ENCODE measurements at places on chromosomes 13 and 19. TPM values are rescaled to one million over a fixed set of nuclear protein-coding genes. Genes with fewer than 3 reads are reported as not detected.
A peak's percentile ranks its signal among the peaks of the same experiment; 100 is the strongest.

CEACAM4 gene
- 1.5 TPM for total RNA-seq

CDX2 gene
- 199 TPM for total RNA-seq

SPART gene
- total RNA-seq, result 27.6 TPM

ZNF563 gene
- total RNA-seq, result 4.5 TPM

ATP8A2 gene
- 0.20 TPM for total RNA-seq

ZNF442 gene
- total RNA-seq, result 0.96 TPM

RTBDN gene
- total RNA-seq, result not detected

ZNF284 gene
- not detected for total RNA-seq

POU2F2 gene
- total RNA-seq, result 1.2 TPM

HSPBP1 gene
- total RNA-seq, result 98.7 TPM

LGALS14 gene
- not detected for total RNA-seq

SLC5A5 gene
- total RNA-seq, result not detected

GTF3A gene
- 195 TPM for total RNA-seq

LHB gene
- total RNA-seq, result not detected

PABPC3 gene
- 0.14 TPM for total RNA-seq

ZNF98 gene
- 0.32 TPM for total RNA-seq

DNA sequence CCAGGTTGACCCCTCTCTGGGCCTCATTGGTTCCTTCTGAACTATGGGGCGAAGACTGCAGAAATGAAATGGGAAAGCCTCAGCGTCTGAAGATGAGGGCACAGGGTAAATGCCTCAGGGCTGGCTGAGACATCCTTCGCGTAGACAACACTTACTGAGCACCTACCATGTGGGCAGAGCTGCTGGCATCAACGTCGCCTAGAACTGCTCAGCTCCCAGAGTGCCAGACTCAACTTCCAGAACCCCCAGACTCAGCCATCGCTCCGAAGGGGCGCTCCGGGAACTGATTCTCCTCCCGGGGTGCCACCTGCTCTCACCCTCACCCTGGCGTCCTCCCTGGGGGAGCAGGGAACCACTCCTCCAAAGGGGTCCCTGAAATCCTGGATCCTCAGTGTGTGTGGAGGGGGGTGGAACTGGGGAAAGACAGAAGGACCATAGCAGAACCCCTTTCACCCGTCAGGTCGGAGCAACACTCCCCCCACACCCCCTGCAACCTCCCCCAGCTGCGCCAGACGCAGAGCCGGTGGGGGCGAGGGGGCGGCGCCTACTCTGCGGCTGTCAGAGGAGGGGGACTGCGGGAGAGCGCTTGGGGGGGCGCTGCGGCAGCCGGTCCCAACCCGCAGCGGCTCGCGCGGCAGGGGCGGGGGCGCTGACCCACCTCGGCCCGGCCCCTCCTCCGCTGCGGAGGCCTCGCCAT lies 8.2 kb upstream of the NFIC start:
- peaks cover 13% of the 10 kb centered on the region for H3K4me1 ChIP-seq
- peak overlapping the region; percentile 91 for H3K27ac ChIP-seq
- no peaks in the 10 kb centered on the region for H3K36me3 ChIP-seq
- DNase-seq, result no peak
- peak overlapping the region; percentile 100 for H3K4me3 ChIP-seq
- H3K27me3 ChIP-seq, result no peaks in the 10 kb centered on the region

- peak overlapping the region; percentile 66 for H3K27ac ChIP-seq
- DNase-seq, result peak; percentile 73
Observed at GRCh38 chr13:51955281-51955771, 55.9 kb downstream of the ATP7B start.

DNA sequence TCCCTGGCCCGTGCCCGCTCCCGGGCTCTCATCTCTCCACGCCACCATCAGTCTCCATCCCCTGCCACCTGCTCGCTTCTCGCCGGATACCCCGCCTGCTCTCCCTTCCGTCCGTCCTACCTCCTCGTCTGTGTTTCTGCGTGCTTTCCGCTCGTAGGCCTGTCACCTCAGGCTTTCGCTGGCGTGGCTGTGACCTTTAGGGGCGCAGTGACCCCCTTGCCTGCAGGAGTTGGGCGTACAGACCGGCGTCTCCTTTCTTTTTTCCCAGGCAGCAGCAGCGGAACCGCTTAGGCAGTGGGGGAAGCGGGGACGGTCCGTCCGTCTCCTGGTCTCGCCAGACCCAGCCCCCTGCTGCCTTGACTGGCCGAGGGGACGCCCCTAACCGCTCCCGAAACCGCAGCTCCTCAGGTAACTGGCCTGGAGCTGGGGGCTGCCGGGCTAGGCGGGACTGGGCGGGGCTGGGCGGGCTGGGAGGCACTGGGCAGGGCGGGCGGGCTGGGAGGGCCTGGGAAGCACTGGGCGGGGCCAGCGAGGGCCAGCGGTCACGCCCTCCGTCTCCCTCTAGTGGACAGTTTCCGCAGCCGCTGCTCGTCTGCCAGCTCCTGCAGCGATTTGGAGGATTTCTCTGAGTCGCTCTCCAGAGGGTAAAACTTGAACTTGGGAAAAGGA lies 6.3 kb downstream of the PGLYRP1 start:
- peak; percentile 87 for DNase-seq
- peaks cover 37% of the 10 kb centered on the region for H3K27me3 ChIP-seq
- peak overlapping the region; percentile 54 for H3K27ac ChIP-seq
- peak overlapping the region; percentile 70 for H3K4me3 ChIP-seq
- peaks cover 24% of the 10 kb centered on the region for H3K4me1 ChIP-seq
- no peaks in the 10 kb centered on the region for H3K36me3 ChIP-seq

- no peaks in the 10 kb centered on the region for H3K36me3 ChIP-seq
- DNase-seq, result no peak
- peak overlapping the region; percentile 67 for H3K4me3 ChIP-seq
- peak overlapping the region; percentile 88 for H3K27ac ChIP-seq
- peaks cover 7% of the 10 kb centered on the region for H3K4me1 ChIP-seq
Observed at GRCh38 chr13:47999973-48000372, 1.1 kb downstream of the SUCLA2 start.

- H3K27ac ChIP-seq, result no peak overlapping the region
- no peak overlapping the region for H3K4me3 ChIP-seq
- no peaks in the 10 kb centered on the region for H3K36me3 ChIP-seq
- no peak for DNase-seq
Observed at GRCh38 chr13:105338006-105338405, 1197.5 kb downstream of the EFNB2 start.

DNA sequence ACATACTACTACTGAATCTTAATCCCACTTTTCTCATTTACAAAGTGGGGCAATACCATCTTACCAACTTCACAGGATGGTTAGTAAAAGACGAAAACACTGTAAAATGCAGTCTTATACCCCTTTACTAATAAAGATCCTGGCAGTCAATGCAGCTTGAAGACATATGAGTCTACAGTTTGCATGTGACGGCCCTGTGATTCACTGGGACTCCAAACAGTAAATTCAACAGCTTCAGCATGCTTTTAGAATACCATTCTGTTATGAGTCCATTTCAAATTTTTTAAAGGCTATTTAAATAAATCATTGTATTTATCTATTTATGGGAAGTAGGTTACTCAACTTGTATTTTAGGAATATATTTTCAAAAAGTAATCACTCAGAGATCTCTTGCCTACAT lies 629.1 kb downstream of the LIG4 start:
- DNase-seq, result no peak
- no peak overlapping the region for H3K4me3 ChIP-seq
- H3K36me3 ChIP-seq, result no peaks in the 10 kb centered on the region
- no peaks in the 10 kb centered on the region for H3K4me1 ChIP-seq
- H3K27ac ChIP-seq, result no peak overlapping the region
- no peaks in the 10 kb centered on the region for H3K27me3 ChIP-seq

DNA sequence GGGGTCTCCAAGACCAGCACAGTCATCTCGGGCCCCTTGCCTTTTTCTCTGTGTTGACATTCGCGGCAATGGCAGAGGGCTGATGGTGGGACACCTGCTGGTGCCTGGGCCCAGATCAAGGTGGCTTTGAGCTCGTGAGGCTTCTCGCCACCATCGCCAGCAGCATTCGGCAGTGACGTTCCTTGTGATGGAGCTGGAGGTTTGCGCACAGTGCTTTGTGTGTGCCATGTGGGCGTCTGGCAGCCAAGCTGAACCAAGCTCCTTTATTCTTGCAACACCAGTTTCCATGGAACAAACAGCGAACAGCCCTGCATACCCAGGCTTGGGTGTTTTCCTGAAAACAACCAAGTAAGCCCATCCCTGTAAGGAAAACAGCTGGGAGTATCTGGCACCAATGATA lies 9.1 kb upstream of the TMEM255B start:
- H3K27me3 ChIP-seq, result peaks cover 4% of the 10 kb centered on the region

- no peak overlapping the region for H3K27ac ChIP-seq
- no peaks in the 10 kb centered on the region for H3K27me3 ChIP-seq
- no peaks in the 10 kb centered on the region for H3K36me3 ChIP-seq
Observed at GRCh38 chr13:78102741-78103140, 184.1 kb upstream of the EDNRB start.

DNA sequence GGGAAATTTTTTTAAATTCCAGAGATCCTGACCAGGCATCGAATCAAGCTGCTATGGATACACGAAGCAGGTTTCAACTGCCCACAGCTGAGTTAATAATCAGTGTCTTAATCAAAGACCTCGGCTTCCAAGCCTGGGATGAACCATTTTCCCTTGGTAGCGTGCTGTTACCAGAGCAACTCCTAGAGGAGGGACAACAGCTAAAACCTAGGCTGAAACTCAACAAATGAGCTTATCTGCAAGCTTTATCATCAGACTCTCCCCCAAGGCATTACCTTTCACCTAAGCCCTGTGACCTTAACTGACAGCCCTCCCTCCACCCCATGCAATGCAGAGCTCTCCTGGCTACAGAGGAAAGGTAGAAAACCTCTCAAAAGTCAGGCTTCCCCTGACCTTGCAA lies 39.7 kb downstream of the RCBTB1 start:
- no peaks in the 10 kb centered on the region for H3K4me1 ChIP-seq
- no peak for DNase-seq
- H3K27me3 ChIP-seq, result no peaks in the 10 kb centered on the region

DNA sequence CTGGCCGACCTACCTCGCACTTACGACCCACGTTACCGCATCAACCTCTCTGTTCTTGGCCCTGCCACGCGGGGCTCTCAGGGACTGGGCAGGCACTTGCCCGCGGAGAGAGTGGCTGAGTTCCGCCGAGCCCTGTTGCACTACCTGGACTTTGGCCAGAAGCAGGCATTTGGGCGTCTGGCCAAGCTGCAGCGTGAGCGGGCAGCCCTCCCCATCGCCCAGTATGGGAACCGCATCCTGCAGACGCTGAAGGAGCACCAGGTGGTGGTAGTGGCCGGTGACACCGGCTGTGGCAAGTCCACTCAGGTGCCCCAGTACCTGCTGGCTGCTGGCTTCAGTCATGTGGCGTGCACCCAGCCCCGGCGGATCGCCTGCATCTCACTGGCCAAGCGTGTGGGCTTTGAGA lies 4.2 kb downstream of the DHX34 start:
- H3K27me3 ChIP-seq, result no peaks in the 10 kb centered on the region
- no peak overlapping the region for H3K27ac ChIP-seq
- H3K4me3 ChIP-seq, result no peak overlapping the region
- H3K36me3 ChIP-seq, result peaks cover 27% of the 10 kb centered on the region
- peaks cover 4% of the 10 kb centered on the region for H3K4me1 ChIP-seq
- DNase-seq, result peak; percentile 74

DNA sequence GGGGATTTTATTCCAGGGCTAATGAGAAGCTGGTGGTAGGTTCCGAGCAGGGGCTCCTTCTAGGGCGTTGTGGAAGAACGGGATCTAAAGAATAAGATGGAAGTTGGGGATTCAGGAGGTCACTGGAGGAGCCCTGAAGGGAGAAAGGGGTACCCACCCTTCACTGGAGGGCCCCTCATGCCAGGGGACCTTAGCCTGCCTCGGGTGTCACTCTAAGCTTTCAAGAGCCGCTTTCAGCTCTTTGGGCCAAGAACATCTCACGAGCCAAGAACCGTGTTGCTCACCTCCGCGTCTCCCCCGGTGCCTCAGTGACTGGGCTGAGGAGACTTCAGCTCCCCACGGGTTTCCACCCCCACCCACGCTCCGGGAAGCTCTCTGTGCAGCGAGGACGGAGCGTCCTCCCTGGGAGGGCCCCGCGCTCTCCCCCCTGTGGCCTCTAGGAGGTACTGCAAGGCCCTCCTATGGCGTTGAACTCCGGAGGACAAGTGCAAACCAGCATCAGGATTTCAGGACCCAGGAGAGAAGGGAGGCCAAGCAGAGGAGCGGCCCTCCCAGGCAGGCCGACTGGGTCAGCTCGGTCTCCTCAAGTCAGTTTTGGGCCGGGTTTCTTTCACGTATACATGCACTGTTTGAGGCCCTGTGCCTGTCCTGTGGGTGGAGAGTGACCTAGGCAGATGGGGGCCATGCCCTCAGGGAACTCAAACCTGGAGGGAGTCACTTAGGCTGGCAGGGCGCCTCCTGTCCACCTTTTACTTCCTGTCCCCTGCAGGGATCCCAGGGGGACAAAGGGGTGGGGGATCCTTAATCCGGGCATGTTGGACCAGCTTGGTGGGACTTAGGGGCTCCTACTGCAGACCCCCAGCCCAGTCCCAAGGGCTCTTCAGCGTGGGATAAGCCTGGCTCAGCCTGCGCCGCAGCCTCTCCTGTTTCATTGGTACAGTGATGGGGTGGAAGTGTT lies 5.1 kb upstream of the KRTDAP start:
- peak; percentile 59 for DNase-seq
- H3K4me1 ChIP-seq, result no peaks in the 10 kb centered on the region
- H3K4me3 ChIP-seq, result no peak overlapping the region
- H3K27me3 ChIP-seq, result no peaks in the 10 kb centered on the region
- no peak overlapping the region for H3K27ac ChIP-seq

DNA sequence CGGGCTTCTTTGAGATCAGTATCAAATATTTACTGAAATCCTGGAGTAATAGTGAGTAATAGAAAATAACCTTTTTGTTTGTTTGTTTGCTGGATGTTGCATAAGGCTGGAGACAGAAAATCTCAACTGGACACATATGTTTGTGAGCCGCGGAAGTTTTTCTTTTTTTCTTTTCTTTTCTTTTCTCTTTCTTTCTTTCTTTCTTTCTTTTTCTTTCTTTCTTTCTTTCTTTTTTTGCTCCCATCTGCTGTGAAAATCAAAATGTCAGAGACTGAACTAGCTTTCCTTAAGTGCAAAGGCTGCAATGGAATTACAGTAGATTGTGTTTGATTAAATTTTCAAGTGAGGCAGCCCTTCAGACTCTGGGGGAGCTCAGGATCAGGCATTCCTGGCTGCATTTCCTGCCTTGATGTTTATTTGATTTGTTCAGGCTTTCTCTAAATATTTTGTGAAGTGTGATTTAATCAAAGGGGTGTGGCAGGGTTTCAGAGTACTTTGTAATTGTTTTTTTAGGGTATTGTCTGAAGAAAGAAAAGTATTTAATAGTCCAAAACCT lies 319 bp downstream of the FRY start:
- DNase-seq, result no peak
- H3K4me3 ChIP-seq, result peak overlapping the region; percentile 85
- peaks cover 8% of the 10 kb centered on the region for H3K4me1 ChIP-seq
- no peaks in the 10 kb centered on the region for H3K36me3 ChIP-seq
- H3K27me3 ChIP-seq, result peaks cover 15% of the 10 kb centered on the region

DNA sequence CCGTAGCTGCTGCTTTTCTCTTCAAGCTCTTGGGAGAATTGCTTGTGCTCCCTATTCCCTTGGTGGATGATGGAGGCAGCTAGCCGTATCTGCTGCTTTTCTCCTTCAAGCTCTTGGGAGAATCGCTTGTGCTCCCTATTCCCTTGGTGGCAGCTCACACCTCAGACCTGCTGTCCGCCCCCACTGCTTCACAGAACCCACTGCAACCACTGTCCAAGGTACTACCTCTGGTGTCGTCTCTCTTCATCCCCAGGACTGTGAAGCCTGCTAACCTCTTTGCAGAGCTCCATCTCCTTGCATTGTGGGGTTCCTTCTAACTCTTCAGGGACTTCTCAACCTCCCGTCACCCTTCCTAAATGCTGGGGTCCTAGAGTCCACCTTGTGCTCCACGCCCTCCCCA lies 4.6 kb upstream of the ERVK3-1 start:
- H3K27me3 ChIP-seq, result no peaks in the 10 kb centered on the region

Data from transverse colon (tissue), 4 donors.